Mesothelial cell of epicardium (in vitro differentiated cells): ENCODE measurements at places on chromosomes 12 and 14. TPM values are rescaled to one million over a fixed set of nuclear protein-coding genes. Genes with fewer than 3 reads are reported as not detected.

- peaks cover 8% of the 10 kb centered on the region for H3K27me3 ChIP-seq
- no peak for DNase-seq
- no peak overlapping the region for H3K4me3 ChIP-seq
- no peaks in the 10 kb centered on the region for H3K36me3 ChIP-seq
- no peak overlapping the region for H3K27ac ChIP-seq
Measured at GRCh38 chr12:47943623-47944340, 19.6 kb upstream of the TMEM106C start.

DNA sequence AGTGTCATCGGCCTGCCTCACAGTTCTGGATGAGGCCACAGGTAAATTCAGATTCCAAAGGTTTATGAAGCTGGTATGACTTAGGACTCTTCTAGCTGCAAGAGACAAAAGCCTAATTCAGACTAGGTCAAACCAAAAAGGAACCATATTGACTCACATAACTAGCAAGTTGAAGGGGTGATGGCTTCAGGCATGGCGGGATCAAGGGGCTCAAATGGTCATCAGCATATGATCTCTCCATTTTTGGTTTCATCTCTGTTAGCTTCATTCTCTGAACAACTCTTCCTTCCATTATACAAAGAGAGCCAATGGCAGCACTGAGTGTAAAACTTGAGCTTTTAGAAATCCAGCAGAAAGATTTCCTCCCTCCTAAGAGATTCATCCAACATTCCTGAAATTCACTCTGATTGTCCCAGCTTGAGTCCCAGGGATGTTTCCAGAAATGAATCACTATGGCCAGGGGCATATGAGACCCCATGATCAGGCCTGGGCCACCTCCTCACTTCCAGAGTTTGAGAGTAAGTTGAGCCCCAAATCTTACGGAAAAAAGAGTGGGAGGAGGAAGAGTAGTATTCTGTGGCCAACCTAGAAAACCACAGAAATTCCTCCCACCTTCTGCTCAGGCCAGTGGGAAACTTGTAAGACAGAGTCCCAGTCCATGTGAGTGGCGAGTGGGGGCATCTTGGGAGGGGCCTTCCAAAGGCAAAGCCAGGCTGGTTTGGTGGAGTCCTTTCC lies 2.0 kb upstream of the MAP1LC3B2 start:
- H3K4me3 ChIP-seq = no peak overlapping the region
- no peak for DNase-seq
- no peak overlapping the region for H3K27ac ChIP-seq
- peaks cover 9% of the 10 kb centered on the region for H3K4me1 ChIP-seq
- no peaks in the 10 kb centered on the region for H3K36me3 ChIP-seq
- H3K27me3 ChIP-seq = no peaks in the 10 kb centered on the region

The PIGH gene
- 11.4 to 13.4 TPM (median 11.9 TPM) in 3 replicates for total RNA-seq

- DNase-seq = peak; percentile 32
- no peaks in the 10 kb centered on the region for H3K36me3 ChIP-seq
- H3K27me3 ChIP-seq = no peaks in the 10 kb centered on the region
- peak overlapping the region; percentile 71 for H3K27ac ChIP-seq
- H3K4me1 ChIP-seq = peaks cover 9% of the 10 kb centered on the region
Measured at GRCh38 chr12:127165567-127166392, 1101.2 kb upstream of the TMEM132C start.

DNA sequence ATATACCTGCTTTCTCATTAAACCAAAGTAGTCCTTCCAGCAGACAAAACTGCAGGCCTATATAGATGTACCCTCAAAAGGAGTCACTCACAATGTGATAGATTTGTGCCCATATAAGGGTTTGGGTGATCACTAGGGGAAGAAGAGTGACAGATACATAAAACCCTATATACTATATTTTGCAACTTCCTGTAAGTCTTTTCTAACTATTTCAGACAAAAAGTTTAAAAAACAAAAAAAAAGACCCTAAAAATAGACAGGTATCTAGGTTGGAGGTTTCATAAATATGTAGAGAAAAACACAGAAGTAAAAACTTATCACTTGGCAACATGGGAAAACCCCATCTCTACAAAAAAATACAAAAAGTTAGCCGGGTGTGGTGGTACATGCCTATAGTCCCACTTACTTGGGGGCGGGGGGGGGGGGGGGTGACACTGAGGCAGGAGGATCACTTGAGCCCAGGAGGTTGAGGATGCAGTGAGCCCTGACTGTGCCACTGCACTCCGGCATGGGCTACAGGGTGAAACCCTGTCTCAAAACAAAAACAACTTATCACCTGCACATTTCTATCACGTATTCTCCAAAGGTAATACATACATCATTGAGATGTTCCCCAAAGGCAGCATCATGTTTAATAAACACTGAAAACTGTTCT lies 2.9 kb downstream of the VCPKMT start:
- DNase-seq = no peak
- peaks cover 15% of the 10 kb centered on the region for H3K4me1 ChIP-seq
- H3K4me3 ChIP-seq = no peak overlapping the region

DNA sequence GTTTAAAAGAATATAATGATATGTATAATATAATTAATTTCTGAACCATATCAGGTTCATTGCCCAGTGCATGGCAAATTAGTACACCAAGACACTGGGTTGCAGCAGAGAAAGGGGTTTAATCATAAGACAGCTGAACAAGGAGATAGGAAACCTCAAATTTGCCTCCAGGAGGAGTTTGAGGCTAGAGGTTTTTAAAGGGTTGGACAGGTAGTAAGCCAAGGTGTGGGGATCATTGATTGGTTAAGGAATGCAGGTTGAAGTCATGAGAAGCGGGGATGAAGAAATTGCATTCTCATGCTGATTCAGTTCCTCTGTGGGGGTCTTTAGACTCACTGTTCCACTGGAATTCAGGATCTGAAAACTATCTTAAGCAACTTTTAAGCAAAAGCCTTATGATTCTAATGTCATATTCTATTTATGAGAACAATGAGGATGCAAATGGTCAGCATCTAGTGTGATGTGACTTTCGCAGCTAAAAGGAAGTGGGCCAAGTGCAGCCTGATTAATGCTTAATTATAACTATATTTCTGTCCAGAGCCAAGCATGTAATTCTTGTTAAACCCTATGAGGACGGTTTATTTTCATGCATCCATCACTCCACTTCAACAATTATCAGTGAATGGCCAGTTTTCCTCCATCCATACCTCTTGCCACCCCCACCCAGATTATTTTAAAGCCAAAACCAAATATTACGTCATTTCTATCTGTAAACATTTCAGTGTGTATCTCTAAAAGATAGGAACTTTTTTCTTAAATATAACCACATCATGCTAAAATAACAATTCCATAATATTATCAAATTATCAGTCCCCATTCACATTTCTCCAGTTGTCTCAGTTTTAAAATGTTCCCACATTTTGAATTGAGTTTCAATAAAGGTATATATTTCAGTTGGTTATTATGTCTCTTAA lies 14.9 kb downstream of the RNF212B start:
- peaks cover 6% of the 10 kb centered on the region for H3K27me3 ChIP-seq
- H3K36me3 ChIP-seq = no peaks in the 10 kb centered on the region
- no peak overlapping the region for H3K27ac ChIP-seq
- DNase-seq = no peak

The ACTN1 gene
- 155 to 166 TPM (median 163 TPM) in 3 replicates for total RNA-seq

The SLC25A47 gene
- total RNA-seq = 0.14 TPM in 1 of 3 replicates, not detected in the others

DNA sequence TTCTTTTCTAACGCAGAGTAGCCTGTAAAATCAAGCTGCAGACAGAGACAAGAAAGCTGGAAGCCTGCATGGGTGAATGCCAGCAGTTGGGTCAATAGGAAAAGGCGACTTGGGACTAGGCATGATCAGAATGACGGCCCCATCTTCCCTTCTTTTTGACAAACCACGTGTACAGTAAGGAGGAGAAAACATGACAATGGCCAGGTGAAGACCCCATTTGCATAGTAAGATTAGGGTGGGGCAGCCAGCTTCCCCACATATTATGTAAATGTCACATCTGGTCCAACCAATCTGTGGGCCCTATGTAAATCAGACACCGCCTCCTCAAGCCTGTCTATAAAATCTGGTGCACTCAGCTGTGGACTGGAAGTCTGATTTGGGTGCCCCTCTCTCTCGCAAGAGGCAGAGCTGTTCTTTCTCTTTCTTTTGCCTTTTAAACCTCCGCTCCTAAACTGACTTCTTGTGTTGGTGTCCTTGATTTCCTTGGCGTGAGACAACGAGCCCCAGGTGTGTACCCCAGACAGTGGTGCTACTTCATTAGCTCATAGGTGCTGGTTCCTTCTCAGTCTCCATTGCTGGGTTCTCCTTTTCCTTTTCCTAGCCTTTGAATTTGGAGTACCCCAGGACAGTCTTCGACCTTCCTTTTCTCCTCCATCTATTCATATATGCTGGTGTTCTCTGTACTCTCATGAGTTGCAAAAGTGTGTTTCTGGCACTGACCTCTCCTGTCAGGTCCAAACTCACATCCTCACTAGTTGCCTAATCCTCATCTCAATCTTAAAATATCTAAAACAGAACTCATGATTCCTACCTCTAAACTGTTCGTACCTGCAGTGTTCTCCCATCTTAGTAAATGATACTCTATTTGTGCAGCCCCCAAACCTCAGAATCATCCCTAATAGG lies 9.4 kb upstream of the DHRS7 start:
- no peak overlapping the region for H3K27ac ChIP-seq
- DNase-seq = no peak
- no peak overlapping the region for H3K4me3 ChIP-seq
- H3K27me3 ChIP-seq = peaks cover 4% of the 10 kb centered on the region

The B4GALNT3 gene
- total RNA-seq = 6.9 to 7.3 TPM (median 7.0 TPM) in 3 replicates

The FSCB gene
- not detected in 3 replicates for total RNA-seq

The WIF1 gene
- total RNA-seq = 20.7 to 23.4 TPM (median 20.8 TPM) in 3 replicates

The CCDC184 gene
- 1.4 to 1.7 TPM (median 1.6 TPM) in 3 replicates for total RNA-seq

The LRP1-AS gene
- not detected in 3 replicates for total RNA-seq

The KRT4 gene
- 1.00 to 1.4 TPM (median 1.3 TPM) in 3 replicates for total RNA-seq

GRCh38 chr14:95323917-95324316 lies 4.2 kb upstream of the CLMN start:
- H3K27ac ChIP-seq = no peak overlapping the region
- no peak overlapping the region for H3K4me3 ChIP-seq
- no peaks in the 10 kb centered on the region for H3K36me3 ChIP-seq
- no peaks in the 10 kb centered on the region for H3K27me3 ChIP-seq
- no peak for DNase-seq
- peaks cover 33% of the 10 kb centered on the region for H3K4me1 ChIP-seq

DNA sequence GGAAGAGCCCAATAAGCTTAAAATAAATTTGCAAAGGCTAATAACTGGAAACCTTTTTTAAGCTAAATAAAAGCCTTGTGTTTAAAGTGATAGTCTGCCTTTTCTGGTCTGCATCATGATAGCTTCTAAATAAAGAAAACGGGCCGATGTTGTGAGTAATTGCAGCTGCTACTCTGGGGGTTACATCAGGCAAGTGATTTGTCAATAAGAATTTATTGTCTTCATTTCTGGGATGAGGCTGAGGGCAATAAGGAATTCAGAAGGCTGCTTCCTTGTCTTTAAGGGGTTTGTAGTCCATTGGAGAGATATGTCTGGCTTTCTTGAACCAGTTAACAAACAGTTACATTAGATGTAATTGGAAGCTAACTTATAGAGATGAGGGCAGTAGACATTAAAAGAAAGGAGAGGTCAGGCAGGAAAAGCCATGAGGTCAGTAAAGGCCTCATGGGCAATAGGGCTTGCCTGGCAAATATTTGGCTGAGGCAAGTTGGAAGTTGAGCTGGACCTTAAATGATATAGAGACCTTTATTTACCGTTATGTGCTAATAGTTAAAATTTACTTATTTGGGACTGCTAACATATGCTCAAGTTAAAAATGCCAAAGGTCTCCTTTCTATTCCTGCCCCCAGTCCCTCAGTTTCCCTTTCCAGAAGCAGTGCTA lies 85.0 kb downstream of the CRADD start:
- H3K4me1 ChIP-seq = peaks cover 47% of the 10 kb centered on the region
- no peak for DNase-seq
- H3K4me3 ChIP-seq = no peak overlapping the region
- H3K27me3 ChIP-seq = no peaks in the 10 kb centered on the region
- no peak overlapping the region for H3K27ac ChIP-seq

GRCh38 chr12:98453492-98453891 lies 61.9 kb upstream of the TMPO start:
- no peak for DNase-seq
- peaks cover 8% of the 10 kb centered on the region for H3K36me3 ChIP-seq
- H3K4me3 ChIP-seq = no peak overlapping the region
- peaks cover 14% of the 10 kb centered on the region for H3K4me1 ChIP-seq
- H3K27ac ChIP-seq = no peak overlapping the region
- H3K27me3 ChIP-seq = no peaks in the 10 kb centered on the region

The FGF6 gene
- not detected in 3 replicates for total RNA-seq

The PLEKHD1 gene
- 0.20 to 0.24 TPM (median 0.20 TPM) in 3 replicates for total RNA-seq

- H3K4me3 ChIP-seq = peak overlapping the region; percentile 44
- H3K4me1 ChIP-seq = peaks cover 63% of the 10 kb centered on the region
- H3K27me3 ChIP-seq = no peaks in the 10 kb centered on the region
- no peak for DNase-seq
Measured at GRCh38 chr14:31951638-31951964, 125.5 kb upstream of the ARHGAP5 start.

The ERP29 gene
- total RNA-seq = 96.6 to 97.6 TPM (median 97.5 TPM) in 3 replicates
